ENCODE measurements at places on chromosomes 5 and 9. TPM values are rescaled to one million over a fixed set of nuclear protein-coding genes. Genes with fewer than 3 reads are reported as not detected.

- no peak for DNase-seq
Observed at GRCh38 chr5:139836469-139837208, 41.0 kb downstream of the PSD2 start.

GRCh38 chr5:37757980-37758582 lies 81.8 kb downstream of the GDNF start:
- no peak for DNase-seq

Gene HAPLN1
- total RNA-seq: not detected

GRCh38 chr5:160508780-160509361 lies 87.2 kb downstream of the PTTG1 start:
- DNase-seq: peak; percentile 68

GRCh38 chr9:83932011-83932410 lies 10.8 kb upstream of the KIF27 start:
- DNase-seq: no peak

DNA sequence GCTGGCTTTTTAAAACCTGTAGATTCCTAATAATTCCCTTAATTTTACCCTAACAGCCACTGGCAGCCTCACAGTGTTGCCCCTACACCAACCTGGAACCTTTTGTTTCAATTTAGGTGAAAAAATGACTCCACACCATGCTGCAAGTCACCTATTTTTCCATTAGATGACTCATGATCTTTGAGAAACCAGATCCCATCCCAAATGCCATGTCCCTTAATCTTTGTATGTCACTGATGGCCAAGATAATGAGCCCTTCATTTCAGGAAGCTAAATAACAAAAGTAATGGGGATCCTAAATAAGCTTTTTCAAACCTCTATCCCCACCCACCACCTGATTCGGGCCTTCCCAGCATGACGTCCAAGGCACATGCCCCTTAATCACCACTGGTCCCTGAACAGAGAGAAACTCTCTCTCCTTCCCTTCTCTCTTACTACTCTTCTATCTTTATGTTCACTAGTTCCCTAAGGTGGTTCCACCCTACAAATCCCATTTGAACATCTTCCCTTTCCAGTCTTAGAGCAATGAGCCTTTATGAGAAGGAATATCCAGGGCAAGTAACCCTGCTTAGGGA lies 33.6 kb downstream of the ZNF608 start:
- no peak for DNase-seq

- no peak for DNase-seq
Observed at GRCh38 chr5:107564931-107565372, 105.8 kb downstream of the EFNA5 start.

- no peak for DNase-seq
Observed at GRCh38 chr5:104793031-104793754, 1230.6 kb upstream of the NUDT12 start.

Gene PALM2AKAP2
- 1.4 TPM for total RNA-seq

Gene FGFR4
- total RNA-seq: 2.4 TPM

Gene PAPPA
- 43.0 TPM for total RNA-seq

GRCh38 chr5:16844952-16845351 lies 91.1 kb downstream of the MYO10 start:
- DNase-seq: no peak

Gene ROPN1L
- total RNA-seq: 0.35 TPM

DNA sequence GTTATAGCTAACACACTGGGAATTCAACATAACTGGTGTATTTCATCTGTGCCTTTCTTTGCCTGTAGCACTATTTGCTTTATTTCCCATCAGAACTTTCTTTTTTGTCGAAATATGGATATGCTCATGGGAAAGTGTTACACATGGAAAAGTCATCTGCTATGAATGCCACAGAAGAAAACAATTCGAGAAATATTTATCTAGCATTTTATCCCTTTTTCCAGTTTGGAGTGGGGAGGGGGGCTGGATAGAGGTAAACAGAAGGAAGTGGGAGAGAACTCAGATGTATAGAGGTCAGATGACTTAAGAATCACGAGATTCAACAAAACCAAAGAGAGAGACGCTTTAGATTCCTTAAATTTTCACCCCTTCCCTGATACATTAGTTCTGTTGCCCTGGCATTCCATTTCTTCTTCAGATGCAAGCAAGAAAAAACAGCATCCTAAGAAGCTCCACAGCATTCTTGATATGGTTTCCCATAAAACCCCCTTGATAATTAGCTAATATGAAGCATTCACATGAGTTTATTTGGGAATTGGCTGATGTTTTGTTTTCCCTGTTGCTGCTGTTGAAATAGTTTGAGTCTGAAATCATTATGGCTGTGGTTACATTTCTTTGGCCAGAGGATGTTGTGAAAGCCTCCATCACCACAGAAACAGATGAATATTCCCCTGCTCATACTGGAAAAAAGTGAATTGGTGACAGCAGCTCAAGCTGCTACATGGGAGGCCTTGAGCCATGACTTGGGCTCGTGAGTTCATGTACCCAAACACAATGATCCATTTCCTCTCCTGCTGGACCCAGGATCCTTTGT lies 335.8 kb upstream of the DAB2 start:
- DNase-seq: peak; percentile 82

DNA sequence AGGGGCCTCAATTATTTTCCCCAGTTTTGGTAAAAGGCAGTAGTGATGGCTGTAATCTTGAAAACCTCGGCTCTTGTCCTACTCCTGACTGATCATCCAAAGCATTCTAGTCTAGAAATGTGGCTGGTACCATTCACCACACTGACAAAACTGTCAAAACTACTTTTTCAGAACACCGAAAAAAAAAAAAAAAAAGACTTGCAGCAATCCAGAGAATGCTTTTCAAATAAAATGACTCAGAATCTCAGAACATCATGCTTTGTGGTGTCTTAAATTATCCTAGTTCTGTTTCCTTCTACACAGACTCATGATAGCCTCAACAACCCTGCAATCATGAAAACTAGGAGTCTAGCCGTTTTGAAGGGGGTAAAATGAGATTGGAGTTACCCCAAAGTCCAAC lies 13.4 kb downstream of the SLC28A3 start:
- DNase-seq: no peak

DNA sequence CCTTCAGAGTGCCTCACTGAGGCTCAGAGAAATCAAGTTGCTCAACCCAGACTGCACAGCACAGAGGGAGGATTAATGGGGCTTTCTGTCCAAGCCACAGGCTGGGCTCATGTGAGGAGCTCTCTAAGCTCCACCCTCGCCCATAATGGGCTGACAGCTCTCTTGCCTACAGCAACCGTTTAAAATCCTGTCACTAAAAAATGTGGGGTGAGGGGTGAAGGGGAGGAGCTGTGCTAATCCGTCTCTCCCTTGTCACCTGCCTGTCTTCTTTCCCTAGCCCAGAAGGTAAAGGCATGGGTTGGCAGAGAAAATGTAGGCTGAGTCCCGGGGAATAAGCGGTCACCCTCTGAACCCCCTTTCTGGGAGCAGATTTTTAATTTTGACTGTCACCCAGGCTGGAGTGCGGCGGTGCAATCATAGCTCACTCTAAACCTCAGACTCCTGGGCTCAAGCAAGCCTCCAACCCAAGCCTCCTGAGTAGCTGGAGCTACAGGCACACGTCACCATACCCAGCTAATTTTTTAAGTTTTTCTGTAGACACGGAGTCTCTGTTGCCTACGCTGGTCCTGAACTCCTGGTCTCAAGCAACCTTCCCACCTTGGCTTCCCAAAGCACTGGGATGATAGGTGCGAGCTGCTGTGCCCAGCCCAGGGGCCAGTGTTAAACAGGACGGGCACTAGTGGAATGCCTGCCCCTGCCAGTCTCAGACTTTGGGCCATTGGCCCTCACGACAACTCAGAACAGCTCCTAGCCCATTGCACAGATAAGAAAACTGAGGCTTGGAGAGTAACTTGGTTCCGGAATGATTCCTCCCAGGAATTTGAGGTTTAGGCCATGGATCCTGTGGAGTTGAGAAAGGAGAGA lies 89.5 kb downstream of the LMX1B start:
- DNase-seq: no peak

Gene FBLL1
- 1.0 TPM for total RNA-seq

DNA sequence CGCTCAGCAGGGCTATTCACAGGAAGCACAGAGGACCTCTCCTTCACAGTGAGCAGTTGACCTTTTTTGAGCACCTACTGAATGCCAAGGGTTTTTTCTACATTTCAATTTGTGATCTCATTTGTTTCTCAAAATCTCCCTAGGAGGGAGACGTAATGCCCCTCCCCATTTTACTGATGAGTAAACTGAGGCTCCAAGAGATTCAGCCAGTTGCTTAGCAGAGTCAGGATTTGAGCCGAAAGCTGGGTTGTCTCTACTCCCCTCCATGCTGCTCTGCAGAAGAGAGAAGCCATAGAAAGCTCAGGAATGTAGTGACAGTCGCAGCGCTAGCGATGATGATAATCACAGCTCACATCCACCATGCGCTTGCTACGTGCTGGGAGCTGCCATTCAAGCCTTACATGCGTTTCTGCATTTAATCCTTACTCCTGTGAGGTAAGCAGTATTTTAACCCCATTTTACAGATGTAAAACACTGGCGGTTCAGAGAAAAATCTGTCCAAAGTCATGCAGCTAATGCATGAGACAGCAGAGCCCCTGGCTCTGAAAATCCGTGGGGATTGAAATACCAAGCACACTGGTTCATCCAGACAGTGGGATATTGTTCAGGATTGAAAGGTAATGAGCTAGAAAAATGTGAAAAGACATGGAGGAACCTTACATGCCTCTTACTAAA lies 33.8 kb downstream of the ERGIC1 start:
- DNase-seq: no peak

- no peak for DNase-seq
Observed at GRCh38 chr5:78747705-78748359, 99.3 kb upstream of the LHFPL2 start.

DNA sequence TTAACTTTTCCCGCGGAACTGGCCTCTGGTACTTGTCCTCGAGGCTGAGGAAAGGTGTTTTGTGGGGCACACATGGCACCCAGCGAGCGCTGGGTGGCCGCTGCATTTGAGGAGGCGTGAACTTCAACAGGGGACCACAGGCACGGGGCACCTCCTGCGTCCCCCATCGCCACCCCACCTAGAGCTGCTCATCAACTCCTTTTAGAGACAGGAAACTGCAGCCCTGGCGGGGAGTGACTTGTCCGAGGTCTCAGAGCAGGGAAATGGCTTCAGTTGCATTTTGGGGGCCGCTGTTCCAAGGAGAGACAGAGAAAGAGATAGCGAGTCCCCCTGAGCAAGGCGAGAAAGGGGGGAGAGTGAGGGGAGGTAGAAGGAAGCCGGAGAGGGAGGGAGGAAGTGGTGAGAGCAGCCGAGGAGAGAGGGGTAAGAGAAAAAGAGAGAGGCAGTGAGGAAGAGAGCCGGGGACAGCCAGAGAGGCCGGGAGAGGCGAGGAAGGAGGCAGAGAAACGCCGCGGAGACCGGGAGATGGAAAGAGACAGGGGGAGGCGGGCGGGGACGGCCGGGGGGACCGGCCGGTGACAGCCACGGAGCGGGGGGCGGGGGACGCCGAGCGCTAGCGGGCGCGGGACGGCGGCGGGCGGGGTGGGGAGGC lies 12.5 kb upstream of the LHX2 start:
- no peak for DNase-seq

Gene TPRN
- 8.2 TPM for total RNA-seq

- no peak for DNase-seq
Observed at GRCh38 chr9:136784249-136784996, 6.7 kb upstream of the TMEM141 start.

Gene OBP2A
- total RNA-seq: not detected

GRCh38 chr5:73420666-73421065 lies 27.9 kb downstream of the FOXD1 start:
- no peak for DNase-seq

DNA sequence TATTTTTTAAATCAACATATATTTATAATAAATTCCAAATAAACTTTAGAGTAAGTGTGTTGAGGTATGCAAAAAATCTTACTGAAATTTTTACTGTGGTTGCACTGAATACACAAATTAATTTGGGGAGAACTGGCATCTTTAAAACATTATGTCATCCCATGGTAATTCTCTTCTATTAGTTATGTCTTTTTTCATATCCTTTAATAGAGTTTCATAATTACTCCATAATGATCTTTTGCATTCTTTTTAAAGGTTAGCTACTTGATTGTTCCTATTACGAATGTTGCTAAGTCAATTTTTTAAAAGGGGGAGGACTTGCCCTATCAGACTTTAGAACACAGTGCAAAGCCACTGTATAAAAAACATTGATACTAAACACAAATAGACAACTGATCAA lies 26.8 kb downstream of the SSBP2 start:
- DNase-seq: no peak

DNA sequence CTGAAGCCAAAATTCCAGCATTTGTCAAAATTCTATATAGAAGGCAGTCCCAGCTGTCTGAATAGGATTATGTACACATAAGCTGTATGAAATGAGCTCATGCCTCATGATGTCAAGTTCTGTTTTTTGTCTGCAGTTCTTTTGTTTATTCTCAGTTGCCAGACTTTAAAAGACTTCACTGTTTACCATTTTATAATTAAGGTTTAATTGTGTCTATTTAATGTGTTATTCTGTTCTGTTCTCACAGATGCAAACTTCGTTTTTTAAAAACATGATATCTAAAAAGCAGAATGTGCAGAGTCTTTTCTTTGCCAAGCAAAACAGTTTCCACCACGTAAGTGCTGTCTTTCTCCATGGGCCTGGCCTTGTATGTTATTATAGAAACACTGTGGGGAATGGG lies 31.1 kb downstream of the ERAP1 start:
- no peak for DNase-seq

Gene ST8SIA4
- total RNA-seq: 7.0 TPM
